Left lung (tissue), 14 donors: ENCODE measurements at places on chromosomes 7 and 10. TPM values are rescaled to one million over a fixed set of nuclear protein-coding genes. Genes with fewer than 3 reads are reported as not detected.

The TNRC18 gene
- 102 TPM for total RNA-seq

The LAMB1 gene
- 175 TPM for total RNA-seq

The CLCN1 gene
- 0.08 TPM for total RNA-seq

The AQP1 gene
- 567 TPM for total RNA-seq

The ELMO1 gene
- total RNA-seq: 51.4 TPM

The CPXM2 gene
- 6.5 TPM for total RNA-seq

The LIPJ gene
- total RNA-seq: not detected

The GIMAP5 gene
- 9.8 TPM for total RNA-seq

The FAM221A gene
- total RNA-seq: 7.6 TPM

The SAP25 gene
- 8.3 TPM for total RNA-seq

The BPGM gene
- 16.0 TPM for total RNA-seq

The MALRD1 gene
- 8.1 TPM for total RNA-seq

The TMEM60 gene
- total RNA-seq: 21.1 TPM

The TLX1 gene
- not detected for total RNA-seq

The DGKB gene
- total RNA-seq: not detected

The ORC5 gene
- 14.4 TPM for total RNA-seq

The CAV1 gene
- 520 TPM for total RNA-seq

The UTF1 gene
- total RNA-seq: not detected

The GARS1 gene
- total RNA-seq: 131 TPM

- DNase-seq: no peak
Measured at GRCh38 chr7:42758124-42758523, 153.7 kb downstream of the C7orf25 start.

DNA sequence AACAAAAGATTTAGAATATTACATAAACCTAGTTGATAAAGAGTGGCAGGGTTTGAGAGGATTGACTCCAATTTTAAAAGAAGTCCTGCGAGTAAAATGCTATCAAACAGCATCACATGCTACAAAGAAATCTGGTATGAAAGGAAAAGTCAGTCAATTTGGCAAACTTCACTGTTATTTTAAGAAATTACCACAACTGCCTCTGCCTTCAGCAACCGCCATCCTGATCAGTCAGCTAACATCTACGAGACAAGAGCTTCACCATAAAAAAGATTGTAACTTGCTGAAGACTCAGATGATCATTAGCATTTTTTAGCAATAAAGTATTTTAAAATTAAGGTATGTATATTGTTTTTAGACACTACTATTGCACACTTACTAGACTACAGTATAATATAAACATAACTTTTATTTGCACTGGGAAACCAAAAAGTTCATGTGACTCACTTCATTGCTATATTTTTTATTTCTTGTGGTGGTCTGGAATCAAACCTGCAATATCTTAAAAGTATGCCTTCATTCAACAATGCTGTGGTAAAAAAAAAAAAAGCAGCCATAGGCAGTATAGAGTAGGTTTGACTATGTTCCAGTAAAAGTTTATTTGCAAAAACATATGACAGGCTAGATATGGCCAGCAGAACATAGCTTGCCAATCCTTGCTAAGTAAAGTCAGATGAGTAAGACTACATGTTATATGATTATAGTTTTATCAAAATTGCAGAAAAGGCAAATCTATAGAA is 74.4 kb downstream of the GLCCI1 start:
- no peak for DNase-seq

DNA sequence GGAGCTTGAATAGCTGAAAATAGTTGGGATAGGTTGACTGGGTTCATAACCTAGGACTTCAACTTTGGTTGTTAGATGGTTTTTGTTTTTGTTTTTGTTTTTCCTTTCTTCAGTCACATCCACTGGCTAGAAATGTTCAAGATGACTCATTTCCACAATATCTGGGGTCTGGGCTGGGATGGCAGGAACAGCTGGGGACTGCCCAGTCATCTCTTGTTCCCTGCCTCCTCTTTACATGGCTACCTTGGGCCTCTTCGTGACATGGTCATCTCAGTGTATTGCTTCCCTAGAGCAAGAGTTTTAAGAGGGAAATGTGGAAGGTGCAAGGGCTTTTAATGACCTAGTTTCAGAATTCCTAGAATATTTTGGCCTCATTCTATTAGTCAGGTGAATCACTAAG is 915.8 kb downstream of the XPNPEP1 start:
- DNase-seq: no peak

DNA sequence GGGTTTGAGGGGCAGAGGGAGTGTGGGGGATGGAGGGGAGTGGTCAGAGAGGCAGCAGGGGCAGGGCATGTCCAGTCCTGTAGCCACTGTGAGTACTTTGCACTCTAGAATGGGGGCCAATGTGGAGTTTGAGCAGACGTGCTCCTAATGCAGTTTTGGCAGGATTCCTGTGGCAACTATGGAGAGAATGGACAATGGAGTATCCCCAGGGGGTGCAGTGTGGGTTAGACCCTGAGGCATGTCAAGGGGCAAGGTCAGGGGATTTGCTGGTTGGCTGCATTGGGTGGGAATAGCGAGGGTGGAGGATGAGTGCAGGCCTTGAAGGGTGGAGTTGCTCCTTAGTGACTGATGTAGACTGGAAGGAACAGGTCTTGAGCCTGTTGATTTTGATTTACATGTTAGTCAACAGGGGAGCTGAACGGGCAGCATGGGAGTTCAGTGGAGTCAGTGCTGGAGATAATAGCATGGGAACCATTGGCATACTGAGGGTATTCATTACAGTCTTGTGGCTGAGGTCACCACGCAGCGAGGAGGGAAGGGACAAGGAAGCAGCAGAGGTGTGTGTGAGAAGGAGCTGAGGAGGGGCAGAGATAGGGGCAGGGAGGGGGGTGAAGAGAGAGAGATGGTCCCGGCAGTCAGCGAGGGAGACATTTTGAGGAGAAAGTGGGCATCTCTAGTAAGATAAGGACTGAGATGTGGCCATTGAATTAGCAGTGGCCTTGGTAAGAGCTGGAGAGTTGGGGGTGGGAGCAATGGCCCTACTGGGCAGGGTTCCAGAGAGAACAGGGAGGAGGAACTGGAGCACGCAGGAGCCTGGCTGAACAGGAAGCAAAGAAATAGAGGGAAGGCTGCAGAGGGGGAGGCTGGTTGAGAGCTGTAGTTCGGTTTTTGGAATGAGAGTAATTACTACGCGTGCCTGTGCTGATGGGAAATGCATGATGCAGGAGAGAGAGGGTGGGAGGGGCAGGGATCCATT is 112.7 kb downstream of the CCNY start:
- DNase-seq: no peak

GRCh38 chr10:132142396-132143161 is 44.2 kb upstream of the DPYSL4 start:
- no peak for DNase-seq

- no peak for DNase-seq
Measured at GRCh38 chr10:93110472-93111146, 36.9 kb downstream of the CYP26A1 start.

DNA sequence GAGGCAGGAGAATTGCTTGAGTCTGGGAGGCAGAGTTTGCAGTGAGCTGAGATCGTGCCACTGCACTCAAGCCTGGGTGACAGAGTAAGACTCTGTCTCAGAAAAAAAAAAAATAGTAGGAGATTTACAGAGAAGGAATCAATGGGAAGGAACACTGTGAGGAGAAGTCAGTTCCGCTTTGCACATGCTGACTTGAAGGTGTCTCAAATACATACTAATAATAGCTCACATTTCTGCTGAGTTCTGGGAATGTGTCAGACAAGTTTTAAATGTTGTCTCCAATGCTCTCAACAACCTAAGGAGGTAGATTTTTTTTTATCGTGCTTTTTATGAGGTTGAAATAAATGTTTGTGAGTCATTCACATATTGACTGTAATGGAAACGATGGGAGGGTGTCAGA is 654.9 kb upstream of the CELF2 start:
- no peak for DNase-seq

- DNase-seq: no peak
Measured at GRCh38 chr7:86592185-86592584, 51.5 kb upstream of the GRM3 start.

DNA sequence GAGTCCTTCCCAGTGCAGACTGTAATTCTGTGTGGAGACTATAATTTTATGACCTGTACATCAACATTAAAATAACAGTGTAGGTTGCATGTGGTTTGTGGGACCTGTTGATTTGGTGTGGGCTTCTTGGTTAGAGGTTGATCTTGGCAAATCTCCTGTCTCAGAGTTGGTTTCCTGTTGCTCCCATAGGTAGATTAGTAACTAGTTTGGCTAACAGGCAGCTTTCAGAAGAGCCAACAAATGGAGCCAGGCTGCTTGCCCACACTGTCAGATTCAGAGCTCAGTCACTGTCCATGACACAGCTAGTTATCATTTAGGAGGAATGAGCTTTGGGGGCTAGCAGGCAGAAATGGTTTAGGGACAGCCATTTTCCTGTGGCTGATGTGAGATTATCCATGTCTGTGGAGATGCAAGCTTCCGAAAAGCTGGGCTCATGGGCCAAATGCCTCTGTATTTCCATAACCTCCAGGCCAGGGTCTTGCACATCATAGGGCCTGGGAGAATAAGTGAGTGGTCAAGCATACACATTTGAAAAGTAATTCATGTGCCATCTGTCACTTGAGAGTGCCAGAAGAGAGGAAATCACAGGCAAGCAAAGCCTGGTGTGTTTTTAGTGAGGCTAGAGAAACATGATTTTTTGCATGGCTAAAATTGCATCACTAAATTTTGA is 33.4 kb downstream of the CCM2 start:
- no peak for DNase-seq

DNA sequence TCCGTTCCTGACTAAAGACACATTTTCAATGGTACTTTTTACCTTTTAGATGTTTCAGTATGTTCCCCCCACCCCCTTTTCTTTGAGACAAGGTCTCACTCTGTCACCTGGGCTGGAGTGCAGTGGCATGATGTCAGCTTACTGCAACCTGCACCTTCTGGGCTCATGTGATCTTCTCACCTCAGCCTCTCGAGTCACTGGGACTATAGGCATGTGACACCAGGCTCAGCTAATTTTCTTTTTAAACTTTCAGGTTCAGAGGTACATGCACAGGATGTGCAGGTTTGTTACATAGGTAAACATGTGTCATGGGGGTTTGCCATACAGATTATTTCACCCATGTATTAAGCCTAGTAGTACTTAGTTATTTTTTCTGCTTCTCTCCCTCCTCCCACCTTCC is 99.3 kb upstream of the RPA3 start:
- no peak for DNase-seq

GRCh38 chr7:135253851-135254771 is 20.5 kb downstream of the STRA8 start:
- DNase-seq: peak; percentile 83

- DNase-seq: no peak
Measured at GRCh38 chr7:3204526-3204925, 96.5 kb upstream of the SDK1 start.

DNA sequence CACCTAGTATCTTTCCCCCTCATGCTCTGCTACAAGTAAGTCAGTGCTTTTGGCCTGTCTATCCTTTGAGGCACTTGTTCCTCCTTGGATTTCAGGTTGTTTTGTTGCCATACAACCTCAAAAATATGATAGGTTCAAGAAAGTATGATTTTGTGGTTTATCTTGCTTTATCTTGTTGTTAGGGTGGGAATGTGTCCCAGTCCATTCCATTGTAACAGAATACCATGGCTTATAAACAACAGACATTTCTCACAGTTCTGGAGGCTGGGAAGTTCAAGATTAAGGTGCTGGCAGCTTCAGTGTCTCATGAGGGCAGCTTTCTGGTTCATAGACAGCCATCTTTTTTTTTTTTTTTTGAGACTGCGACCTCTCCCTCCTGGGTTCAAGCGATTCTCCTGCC is 72.1 kb downstream of the TMEM270 start:
- DNase-seq: no peak

DNA sequence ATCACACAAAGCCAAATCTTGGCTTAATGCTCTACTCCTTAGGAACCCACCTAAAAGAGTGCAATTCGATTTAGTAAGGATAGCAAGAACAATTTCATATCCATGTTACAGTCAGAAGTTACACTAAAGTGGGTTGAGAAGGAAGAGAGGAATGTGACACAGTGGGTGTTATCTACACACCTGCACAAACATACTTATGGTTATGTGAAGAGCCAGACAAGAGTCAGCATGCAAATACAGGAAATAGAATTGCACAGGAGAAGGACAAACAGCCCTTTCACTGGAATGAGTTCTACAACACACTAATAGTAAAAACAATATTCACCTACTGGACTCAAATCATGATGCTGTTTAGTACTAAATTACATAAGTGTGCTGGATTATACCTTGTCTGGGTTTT is 262.8 kb downstream of the DGKB start:
- no peak for DNase-seq

DNA sequence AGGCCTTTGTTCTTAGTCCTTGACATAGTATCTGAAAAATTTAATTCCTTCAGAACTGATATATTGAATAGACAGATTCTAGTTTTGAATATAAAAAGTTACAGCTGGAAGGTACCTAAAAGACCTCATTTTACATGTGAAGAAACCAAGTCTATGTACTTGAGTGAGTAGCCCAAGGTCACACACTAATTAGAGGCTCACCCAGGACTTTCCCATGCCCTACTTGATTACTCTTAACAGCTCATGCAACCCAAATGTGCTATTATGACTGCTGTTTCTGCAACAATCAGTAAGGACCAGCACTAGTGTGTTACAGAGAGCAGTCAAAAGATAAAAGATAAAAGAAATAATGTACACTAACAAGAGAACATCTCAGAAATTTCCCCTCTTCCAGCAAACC is 40.7 kb upstream of the BET1 start:
- no peak for DNase-seq
